ENCODE measurements at places on chromosomes 3 and 15.

DNA sequence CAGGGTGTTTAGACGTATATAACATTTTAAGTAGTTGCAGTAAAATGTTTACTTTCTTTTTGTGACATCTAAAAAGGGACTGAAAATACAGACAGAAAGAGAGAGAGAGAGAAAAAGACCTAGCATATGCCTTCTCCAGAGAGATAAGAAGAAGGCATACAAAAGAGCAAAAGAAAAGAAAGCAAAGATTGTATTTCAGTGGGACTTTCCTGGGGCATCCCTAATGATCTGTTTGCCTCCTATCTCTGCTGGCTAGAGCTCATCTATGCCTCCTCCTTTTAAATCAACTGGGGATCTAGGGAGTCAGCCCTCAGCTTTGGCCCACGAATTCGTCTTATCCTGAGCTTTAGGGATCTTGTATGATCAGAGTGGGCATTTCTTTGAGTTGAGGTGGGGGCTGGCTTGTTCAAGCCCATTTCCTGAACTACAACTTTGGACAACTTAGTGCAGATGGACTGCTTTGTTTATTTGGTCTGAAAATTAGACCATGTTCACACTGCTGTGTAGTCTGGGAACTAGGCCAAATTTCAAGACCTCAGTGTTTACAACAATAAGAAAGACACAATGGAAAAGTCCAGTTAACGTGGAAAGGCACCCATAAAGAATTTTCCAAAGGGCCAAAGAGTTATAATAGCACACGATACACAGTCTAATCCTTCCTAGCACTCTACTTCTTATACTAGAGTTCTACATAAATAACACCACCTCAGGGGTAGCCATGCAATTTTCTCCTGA lies 61.0 kb downstream of the ATP8B4 start:
- DNase-seq: no peak

- no peak for DNase-seq
Observed at GRCh38 chr3:70933105-70933810, 620.8 kb upstream of the MDFIC2 start.

DNA sequence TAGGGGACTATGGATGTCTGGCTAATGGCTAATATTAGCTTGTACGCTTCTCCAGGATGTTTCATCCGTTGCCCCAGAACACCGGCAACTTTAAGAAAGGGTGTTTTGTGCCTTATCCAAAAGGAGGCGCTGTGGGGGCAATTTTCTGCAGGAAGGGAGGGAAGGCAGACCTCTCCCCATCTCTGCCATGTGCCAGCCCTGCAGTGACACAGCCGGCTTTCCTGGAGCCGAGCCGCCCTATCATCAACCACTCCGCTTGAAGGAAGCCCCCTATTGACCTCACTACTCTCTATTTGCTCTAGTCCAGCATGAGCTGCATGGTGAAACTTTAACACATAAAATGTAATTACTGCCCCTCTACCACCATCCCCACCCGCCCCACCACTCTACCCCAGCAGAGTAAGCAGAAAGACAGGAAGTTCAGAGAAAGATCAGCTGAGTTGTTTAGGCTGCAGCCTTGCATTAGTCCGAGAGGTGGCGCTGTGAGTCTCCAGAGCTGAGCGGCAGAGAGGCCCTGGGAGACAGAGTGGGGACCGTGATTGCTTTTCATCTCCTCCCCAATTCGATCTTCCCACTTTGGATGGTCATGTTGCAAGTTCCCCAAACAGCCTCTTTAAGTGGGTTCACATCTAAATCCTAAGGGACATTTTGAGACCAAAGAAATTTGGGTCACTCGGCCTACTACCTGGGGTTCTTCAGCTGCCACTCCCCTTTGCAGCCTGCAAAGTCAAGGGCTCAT lies 24.5 kb upstream of the RAD18 start:
- DNase-seq: peak; percentile 13

- no peak for DNase-seq
Observed at GRCh38 chr3:116057400-116058006, 387.8 kb downstream of the LSAMP start.

- DNase-seq: no peak
Observed at GRCh38 chr15:27714675-27715074, 384.4 kb downstream of the OCA2 start.

GRCh38 chr3:193909387-193909786 lies 226.6 kb upstream of the HES1 start:
- DNase-seq: no peak

DNA sequence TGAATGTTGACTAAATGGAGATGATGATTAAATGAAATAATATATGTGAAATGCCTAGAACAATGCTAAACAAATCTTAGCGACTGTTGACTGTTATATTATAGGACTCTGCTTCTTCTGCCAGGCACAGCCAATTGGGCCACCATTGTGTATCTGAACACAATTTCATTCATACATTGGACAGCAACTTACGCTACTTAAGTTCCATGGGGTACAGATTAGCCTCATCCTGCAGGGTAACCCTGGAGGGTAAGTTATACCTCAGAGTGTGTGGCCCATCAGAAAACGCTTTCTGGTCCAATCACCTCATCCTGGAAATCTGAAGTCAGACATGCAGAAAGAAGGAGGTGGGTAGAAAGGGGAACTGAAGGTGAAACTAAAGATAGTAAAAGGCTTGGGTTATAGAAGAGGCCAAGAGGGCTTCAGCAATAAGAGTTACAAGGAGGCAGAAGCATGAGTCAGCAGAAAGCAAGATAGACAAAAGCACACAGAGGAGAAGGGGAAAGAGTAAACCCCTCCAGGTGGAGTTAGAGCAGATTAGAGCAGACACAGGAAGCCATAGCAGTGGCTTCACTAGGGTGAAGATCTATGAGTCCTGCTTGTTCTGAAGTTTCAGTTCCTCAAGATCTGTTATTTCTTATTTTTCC lies 119.3 kb upstream of the SLC24A5 start:
- DNase-seq: no peak

DNA sequence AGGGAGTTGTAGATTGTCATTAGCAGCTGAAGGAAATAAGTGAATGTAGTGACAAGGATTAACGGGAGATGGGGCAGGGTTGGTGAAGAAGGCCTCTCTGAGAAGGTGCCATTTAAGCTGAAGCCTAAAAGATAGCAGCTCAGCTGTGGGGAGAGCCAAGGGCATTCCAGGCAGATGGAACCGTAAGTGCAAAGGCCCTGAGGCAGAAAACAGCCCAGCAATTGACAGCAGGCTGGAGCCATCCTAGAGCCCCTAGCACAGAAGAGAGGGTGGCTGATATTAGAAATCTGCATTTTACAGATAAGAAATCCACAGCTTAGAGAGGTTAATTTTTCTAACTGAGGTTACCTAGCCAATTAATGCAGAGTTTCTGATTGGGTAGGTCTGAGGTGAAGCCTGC lies 374.5 kb upstream of the PROK2 start:
- DNase-seq: no peak

- DNase-seq: no peak
Observed at GRCh38 chr15:39624806-39625205, 43.9 kb downstream of the THBS1 start.

DNA sequence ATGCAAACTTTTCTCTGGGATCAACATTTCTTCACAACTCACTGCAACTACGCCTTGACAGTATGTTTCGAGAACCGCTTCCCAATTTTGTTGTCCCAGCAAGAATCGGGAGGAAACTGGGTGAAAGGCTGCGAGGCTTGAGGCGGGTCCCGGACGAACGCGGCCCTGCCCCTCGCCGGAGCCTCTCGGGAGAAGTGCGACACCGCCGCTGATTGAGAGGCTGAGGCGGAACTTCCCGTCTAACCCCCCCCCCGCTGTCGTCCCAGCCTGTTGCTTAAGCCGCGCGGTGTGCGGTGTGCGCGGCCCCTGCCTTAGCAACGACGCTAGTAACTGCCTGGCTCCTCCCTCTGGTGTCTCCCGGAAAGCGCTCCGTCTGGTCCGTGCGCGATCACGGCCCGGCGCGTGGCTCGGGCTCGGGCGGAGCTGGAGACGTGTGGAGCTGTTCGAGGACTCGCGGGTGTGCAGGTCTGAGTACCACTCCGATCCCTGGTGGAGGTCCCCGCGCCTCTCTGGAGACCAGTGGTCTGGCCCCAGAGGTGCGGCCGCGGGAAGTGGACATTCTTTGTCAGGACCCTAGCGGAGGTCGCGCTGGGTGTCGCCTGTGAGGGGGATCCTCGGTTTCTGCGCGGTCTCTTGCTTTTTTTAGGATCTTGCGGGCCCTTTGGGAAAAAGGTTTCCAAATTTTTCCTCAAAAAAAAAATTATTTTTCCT lies at the start of the genes DTWD1 and FAM227B:
DTWD1 (plus strand) TSS at position 391 of the 711 bp plus-strand sequence. CDS start 4,120 bp downstream, outside the sequence.
FAM227B (minus strand) TSS at position 161 of the 711 bp plus-strand sequence. CDS start 5,647 bp downstream, outside the sequence.
- peak; percentile 81 for DNase-seq

DNA sequence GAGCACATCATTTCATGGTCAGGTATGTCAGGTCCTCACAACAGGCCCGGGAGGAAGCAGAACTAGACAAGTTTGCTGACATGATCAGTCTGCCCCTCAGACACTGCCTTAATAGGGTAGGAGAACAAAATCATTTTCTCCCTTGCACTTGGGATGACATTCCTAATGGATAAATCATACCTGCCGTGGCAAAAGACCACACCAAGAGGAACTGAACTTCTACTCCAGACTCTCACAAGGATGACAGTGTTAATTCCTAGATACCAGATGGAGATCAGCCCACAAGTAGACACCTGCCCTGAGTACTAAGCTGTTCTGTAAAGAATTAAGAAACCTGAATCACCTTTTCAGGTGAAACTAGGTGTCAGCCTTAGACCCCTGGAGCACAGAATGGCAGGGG lies 19.5 kb downstream of the SIAH2 start:
- DNase-seq: no peak

DNA sequence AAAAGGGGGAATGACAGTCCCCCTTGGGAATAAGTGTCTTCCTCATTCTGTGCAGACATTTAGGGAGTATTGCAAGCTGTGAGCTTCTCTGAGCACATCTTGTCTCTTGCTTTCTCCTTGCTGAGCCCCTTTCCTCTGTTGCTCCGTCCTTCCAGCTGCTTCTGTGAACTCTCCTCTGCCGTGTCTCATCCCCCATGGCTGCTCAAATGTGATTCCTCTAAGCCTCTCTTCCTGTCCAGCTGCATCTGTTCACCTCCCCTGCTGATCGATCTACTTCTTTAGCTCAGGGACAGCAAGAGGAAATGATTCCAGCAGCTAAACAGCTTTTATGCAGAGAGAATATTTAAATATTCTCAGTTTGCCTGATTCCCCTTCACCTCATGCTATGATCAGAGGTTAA lies 328.0 kb upstream of the DNAJC19 start:
- no peak for DNase-seq

DNA sequence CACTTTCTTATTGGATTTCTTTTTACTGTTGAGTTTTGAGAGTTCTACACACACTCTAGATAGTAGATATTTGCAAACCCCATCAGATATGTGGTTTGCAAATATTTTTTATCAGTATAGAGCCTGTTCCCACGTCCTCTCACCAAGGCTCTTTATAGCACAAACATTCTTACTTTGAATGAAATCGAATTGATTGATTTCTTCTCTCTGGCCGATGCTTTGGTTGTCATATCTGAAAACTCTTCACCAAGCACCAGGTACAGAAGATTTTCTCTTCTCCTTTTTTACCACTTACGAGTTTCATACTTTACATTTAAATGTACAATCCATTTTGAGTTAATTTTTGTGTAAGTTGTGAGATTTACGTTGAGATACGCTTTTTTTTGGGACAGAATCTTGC lies 163.4 kb downstream of the PTPRG start:
- DNase-seq: no peak

GRCh38 chr3:50675179-50676030 lies 678 bp downstream of the DOCK3 start:
- DNase-seq: peak; percentile 14

DNA sequence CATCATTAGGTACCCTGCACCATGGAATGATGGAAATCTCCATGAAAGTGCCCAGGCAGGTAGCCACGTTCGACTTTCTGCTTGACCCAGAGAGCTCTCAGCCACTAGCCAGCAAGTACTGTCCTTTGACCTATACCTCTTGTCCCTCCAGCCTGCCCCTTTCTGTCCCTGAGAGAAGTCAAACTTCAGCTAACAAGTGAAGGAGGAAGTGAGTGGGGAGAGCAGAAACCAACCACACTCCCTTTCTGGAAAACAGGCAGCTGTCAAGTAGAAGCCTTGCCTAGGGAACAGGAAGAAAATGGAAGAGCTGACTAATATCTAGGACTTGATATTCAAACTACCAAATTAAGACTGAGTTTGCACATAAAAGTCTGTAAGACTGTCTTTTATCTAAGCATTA lies 30.3 kb upstream of the FSTL1 start:
- DNase-seq: no peak
